ENCODE measurements at places on chromosomes 7 and 10.

GRCh38 chr7:127786184-127786583 lies 134.2 kb downstream of the SND1 start:
- DNase-seq = no peak

GRCh38 chr10:31749981-31750840 lies 178.4 kb downstream of the ARHGAP12 start:
- DNase-seq = no peak

- no peak for DNase-seq
Measured at GRCh38 chr7:116629051-116629463, 42.9 kb upstream of the MET start.

GRCh38 chr7:15440482-15440881 lies 121.3 kb downstream of the AGMO start:
- no peak for DNase-seq

DNA sequence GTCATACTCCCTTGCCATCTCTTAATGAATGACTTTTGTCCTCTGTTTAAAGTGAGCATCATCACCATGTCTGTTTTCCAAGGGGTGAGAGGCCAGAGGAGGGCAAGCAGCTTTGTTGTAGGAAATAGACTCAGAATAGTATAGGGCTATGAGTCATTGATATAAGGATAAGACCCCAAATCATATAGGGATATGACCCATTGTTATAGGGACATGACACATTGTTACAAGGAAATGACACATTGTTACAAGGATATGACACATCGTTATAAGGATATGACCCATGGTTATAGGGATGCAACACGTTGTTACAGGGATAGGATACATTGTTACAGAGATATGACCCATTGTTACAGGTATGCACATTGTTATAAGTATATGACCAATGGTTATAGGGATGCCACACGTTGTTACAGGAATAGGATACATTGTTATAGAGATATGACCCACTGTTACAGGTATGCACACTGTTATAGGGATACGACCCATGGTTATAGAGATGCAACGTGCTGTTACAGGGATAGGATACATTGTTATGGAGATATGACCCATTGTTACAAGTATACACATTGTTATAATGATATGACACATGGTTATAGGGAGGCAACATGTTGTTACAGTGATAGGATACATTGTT lies 311.1 kb upstream of the ADARB2 start:
- DNase-seq = no peak

- no peak for DNase-seq
Measured at GRCh38 chr10:117865945-117866344, 180.8 kb downstream of the RAB11FIP2 start.

GRCh38 chr10:43885842-43886241 lies 237.2 kb upstream of the ZNF32 start:
- DNase-seq = no peak

DNA sequence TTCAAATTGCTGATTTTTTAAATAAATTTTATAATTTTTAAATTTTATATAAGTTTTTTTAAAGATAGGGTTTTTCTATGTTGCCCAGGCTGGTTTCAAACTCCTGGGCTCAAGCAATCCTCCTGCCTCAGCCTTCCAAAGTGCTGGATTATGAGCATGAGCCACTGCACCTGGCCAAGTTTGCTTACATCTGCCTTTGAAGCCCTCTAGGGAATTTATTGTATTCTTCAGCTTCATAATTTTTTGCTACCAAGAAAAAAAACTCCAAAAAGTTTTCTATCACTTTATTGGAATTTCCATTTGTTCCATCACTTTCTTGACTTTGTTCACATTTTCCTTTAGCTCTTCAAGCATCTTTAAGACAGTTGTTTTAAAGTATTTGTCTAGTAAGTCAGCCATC lies 3.8 kb upstream of the POLD2 start:
- no peak for DNase-seq

DNA sequence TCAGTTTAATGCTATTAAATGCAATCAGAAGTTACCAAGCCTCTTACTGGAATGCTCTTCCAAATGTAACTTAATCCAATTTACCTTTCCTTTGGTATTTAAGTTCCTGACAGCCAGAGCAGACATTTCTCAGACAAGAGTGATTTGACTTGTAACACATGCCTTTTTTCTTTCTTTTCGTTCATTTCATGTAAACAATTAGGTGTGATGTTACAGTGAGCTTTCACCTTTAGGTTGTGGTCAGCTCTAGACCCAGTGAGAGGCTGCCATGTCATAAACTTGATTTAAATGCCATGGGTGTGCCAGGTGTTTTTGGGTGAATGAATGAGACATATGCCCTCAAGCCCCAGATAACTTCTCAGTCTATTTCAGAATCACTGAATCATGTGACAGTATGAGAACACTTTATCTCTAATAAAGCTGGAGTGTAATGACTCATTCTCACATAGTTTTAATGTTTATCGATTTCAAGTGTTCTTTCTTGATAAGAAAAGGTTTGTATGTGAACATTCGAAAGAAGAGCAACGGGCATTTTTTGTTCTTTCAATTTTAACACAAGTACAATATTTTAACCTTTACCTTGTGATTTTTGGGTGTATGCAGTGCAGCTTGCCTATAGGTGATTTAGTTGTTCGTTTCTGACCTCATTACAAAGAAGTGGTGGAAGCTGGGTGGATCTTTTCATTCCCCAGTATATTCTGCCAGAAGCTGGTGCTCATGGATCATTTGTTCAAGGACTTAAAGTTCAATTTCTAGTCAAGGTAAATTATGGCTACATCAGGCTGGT lies 61.5 kb downstream of the CHN2 start:
- no peak for DNase-seq

GRCh38 chr7:104093127-104093526 lies 103.7 kb upstream of the RELN start:
- DNase-seq = no peak

- DNase-seq = no peak
Measured at GRCh38 chr7:44403176-44403759, 77.9 kb upstream of the CAMK2B start.

DNA sequence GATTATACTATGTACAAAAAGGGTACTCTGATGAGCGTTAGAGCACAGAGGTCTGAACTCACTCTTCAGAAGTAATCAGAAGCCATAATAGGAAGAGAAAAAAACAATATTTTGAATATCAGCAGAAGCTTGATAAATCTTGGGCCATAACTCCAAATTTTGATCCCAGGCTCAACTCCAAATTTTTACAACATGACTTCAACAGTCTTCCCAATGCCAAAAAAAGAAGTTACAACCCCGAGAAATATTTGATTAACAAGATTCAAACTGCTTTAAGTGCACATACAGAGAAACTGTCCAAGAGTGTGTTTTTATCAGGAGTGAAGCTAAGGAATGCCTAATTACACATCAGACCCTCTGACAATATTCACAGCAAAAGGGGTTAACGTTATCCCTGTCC lies 7.5 kb downstream of the MPP7 start:
- no peak for DNase-seq

GRCh38 chr7:18552316-18552916 lies 56.9 kb downstream of the HDAC9 start:
- DNase-seq = no peak

DNA sequence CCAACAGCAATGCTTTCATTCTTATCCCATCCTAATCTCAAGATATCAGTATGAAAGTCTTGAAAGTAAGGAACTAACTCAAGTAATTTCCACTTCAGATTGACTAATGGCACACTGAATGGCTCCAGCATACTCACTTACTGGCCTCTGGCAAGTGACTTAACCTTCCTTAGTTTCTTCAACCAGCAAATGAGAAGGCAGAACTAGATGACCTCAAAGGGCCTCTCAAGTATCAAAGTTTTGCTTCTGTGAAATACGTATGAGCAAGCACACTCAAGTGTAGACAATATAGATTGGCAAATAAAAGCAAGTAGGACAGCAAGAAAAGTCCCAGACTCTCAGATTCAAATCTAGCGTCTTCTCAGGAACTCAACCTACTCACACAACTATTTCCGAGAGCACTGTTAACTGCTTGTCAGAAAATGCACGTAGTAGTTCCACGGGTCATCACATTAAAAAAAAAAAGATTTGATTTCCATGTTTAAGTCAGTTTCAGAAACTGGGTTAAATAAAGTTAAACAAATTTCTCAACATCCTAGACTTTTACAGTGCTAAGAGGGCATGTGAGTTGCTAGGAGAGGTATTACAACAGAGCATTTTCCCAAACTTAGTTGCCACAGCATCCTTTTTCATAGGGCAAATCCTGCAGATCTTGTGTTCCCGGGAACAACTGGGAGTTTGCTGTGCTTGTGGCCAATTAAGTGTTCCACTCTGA lies 276.9 kb upstream of the KLF14 start:
- no peak for DNase-seq

DNA sequence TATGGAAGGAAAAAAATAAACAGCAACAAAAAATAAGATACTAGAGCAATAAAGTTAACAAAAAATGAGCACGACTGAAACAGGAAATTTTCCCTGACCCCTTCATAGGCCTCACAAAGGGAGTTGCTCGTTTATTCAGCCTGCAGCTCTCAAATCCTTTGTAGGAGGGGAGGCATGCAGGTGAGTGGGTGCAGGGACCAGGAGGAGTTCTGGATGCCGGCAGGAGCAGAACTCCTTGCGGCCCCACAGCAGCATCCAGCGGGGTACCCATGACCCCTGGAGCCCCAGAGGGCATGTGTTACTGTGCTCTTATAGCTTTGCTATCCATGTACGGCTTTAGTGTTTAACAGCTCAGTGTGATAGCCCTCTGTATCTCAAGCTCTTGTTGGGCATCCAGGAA lies 5.8 kb downstream of the TAS2R39 start:
- no peak for DNase-seq
